ENCODE measurements at places on chromosomes 2 and 18. TPM values are rescaled to one million over a fixed set of nuclear protein-coding genes. Genes with fewer than 3 reads are reported as not detected.

Gene VAPA
- total RNA-seq = 142 TPM

Gene UGT1A6
- total RNA-seq = not detected

Gene SCTR
- total RNA-seq = 0.09 TPM

Gene TTN
- 4.7 TPM for total RNA-seq

Gene TMEM247
- total RNA-seq = not detected

Gene PPP4R3B
- total RNA-seq = 41.4 TPM

Gene CTAGE1
- not detected for total RNA-seq

Gene DPP4
- 3.6 TPM for total RNA-seq

Gene TGFA
- 3.0 TPM for total RNA-seq

Gene LIMS4
- total RNA-seq = 1.1 TPM

Gene GKN2
- not detected for total RNA-seq

Gene C2orf78
- 0.37 TPM for total RNA-seq

Gene EGR4
- total RNA-seq = 0.09 TPM

Gene WDCP
- total RNA-seq = 30.5 TPM

Gene CD8B
- 0.71 TPM for total RNA-seq

Gene NEU4
- total RNA-seq = 2.2 TPM

Gene CHRND
- total RNA-seq = 0.07 TPM

Gene ACTG2
- total RNA-seq = 2.7 TPM

Gene OLA1
- 104 TPM for total RNA-seq

Gene UXS1
- 39.2 TPM for total RNA-seq

Gene ANKRD30B
- total RNA-seq = not detected

Gene PLEKHA3
- total RNA-seq = 18.7 TPM
